T follicular helper cell (primary cell): ENCODE measurements at places on chromosomes 5 and 9.

DNA sequence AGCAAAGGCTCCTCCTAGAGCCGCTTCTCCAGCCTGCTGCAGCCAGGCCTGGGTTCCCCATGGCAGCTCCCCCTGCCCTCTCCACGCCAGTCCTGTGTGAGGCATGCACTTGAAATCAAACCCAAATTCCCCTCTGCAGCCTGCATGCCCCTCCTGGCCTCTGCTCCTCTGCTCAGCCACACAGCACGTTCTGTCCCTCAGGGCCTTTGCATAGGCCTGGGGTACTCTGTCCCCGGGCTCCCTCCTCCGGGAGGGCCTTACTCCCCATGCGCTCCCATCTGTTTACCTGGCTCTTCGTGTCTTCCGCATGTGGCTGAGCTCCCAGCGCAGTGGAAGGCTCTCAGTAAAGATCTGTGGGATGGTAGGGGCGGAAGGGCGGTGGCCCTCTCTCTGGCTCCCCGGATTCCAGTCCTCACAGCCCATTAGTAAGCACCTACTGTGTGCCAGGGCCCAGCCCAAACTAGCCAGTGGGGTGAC is 203.5 kb upstream of the IER5L start:
- no peak for DNase-seq

- DNase-seq: no peak
Observed at GRCh38 chr5:27144456-27144855, 106.1 kb upstream of the CDH9 start.

GRCh38 chr5:16799796-16800195 is 136.3 kb downstream of the MYO10 start:
- DNase-seq: no peak

DNA sequence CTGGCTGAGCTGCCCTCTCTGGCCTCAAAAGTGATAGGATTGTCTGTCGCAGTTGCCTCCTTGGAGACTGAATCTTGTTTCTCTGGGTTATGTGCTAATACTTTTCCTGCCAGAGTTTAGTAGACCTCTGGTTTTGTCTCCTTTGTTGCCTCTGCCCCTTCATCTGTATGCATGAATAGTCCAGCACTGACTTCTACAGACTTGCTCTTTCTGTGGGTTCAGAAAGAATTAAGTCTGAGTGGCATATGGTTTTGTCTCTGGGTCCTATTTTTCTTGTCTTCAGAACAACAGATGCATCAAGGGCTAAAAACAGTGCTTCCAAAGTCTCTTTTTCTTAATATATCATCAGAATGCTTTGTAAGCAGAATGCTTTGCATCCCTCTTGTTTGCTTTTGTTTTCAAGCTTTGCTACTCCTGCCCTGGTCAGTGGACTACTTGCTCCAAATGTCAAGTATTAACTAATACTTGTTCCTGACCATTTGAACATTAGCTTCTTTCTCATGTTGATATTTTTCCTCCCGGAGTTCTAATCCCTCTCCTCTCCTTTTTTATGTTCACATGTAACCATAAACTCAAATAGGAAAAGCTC is 131.7 kb downstream of the UNC13B start:
- no peak for DNase-seq

- no peak for DNase-seq
Observed at GRCh38 chr5:104859437-104859836, 1296.8 kb upstream of the NUDT12 start.

- DNase-seq: peak; percentile 7
Observed at GRCh38 chr9:113807173-113808061, 68.7 kb upstream of the ZNF618 start.

DNA sequence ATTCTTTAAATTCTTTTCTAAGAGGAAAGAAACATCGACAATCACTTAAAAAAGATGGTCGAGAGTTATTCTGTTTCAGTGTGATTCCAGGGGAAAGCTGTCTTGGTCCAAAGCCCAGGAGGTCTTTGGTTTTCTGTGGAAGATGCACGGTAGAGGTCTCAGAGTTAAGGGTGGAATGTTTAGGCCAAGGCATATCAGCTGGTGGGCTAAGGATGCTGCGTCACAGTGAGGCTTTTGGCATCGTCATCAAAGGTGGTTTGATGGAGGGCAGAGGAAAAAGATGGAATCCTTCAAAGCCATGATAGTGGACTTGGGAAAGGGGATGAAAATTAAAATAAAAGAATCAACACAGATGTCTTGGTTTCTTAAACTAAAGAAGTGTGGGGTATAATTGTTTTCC is 137.3 kb upstream of the ANKH start:
- DNase-seq: no peak

- no peak for DNase-seq
Observed at GRCh38 chr9:105468875-105469274, 21.0 kb downstream of the FSD1L start.

GRCh38 chr5:97874491-97874890 is 691.4 kb upstream of the RIOK2 start:
- DNase-seq: no peak

- no peak for DNase-seq
Observed at GRCh38 chr9:136588663-136589464, 43.0 kb upstream of the NOTCH1 start.

DNA sequence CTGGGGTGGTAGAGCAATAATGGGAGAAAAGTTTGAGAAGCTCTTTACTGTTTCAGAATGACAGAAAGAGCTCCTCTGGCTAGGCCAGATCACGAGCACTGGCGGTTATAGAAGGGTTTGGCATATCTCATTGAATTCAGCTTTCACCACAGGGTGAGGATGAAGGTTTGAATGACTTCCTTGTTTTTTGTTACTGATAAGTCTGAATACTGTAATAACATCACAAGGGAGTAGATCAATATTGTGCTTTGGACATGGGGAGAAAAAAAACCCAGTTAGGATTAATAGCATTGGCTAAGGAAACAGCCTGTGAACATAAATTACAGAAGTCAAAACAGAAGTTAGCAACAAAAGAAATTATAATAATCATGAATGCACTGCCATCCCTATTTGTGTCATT is 9.4 kb downstream of the PHAX start:
- DNase-seq: no peak

DNA sequence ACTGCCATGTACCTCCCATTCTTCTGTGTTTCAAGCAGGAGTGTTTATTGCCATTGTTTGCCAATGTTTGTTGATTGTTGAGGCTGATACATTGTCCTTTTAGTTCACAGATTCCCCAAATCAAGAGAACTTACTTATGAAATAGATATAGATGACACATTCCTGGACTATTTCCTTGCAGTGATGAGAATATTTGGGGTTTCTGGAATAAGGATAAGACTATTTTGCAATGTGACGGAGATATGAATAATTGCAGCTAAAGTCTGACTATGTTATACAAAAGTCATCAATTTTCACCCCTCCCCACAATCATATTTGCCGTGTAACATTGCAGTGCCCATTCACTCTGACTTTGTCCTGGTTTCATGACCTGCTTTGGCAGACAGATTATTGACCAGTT is 460.8 kb downstream of the CDH10 start:
- DNase-seq: no peak

- DNase-seq: no peak
Observed at GRCh38 chr5:72855821-72856220, 39.4 kb downstream of the TNPO1 start.

DNA sequence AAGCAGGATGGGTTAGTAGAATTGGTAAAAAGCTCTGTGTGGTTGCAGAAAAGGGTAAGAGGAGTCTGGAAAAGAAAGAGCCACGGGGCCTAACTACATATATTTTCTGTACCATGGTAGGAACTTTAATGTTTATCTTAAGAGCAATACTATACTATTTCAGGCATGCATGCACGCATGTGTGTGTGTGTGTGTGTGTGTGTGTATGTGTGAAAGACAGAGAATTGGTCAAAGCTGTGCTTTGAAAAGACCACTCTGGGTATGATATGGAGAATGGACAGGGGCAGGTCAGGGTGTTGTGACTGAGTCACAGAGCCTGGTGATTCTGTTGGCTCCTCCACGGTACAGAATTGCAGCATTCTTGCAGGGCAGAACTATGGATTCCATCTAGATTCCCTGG is 339.3 kb downstream of the SLIT3 start:
- no peak for DNase-seq

GRCh38 chr9:136481558-136481957 is 1.3 kb downstream of the SEC16A start:
- DNase-seq: no peak

DNA sequence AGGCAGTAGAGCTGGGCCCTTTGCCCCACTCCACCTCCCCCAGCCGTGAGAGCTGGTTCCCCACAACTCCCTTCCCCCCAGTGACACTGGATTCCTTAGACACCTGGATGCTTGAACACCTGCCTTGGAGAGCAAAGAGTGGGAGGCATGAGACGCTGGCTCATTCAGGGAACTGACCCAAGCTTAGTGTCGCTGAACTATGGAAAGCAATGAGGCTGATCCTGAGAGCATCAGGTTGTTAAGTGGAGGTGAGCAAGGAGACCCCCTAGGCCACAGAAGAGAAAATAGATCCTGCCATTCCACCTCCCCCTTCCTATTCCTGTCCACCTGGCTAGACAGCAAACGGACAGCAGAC is 2.0 kb downstream of the CCL19 start:
- no peak for DNase-seq

DNA sequence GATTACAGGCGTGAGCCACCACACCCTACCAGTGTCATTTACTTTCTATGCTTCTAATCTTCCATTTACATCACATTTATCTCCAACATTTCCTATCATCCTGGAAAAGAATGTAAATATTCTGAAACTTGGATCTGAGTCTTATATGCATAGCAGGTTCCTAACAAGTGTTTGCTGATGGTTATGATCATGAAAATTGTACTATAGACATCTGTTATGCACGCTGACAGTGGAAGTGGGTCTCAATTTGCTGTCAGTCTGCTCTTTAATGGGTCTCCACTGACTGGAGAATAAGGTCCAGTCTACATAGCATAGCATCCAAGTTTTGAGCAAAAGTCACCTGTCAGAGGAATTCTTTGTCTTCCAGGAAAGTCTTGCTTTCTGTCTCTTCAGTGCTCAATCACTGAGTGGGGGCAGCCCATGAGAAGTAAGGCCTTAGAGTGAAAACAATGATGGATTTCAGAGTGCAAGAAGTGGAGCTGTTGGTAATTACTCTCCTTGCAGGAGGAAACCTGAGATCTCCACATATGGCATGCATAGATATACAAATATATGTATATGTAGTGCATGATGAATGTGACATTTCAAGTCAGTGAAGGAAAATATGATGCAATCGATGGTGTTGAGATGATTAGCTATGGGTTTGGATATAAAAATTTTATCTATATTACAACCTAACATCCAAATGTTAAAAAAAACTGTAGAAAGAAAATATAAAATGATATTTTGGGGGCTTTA is 29.2 kb upstream of the MSANTD3 start:
- no peak for DNase-seq

GRCh38 chr9:121551985-121552753 is 52.5 kb upstream of the GGTA1 start:
- DNase-seq: no peak

DNA sequence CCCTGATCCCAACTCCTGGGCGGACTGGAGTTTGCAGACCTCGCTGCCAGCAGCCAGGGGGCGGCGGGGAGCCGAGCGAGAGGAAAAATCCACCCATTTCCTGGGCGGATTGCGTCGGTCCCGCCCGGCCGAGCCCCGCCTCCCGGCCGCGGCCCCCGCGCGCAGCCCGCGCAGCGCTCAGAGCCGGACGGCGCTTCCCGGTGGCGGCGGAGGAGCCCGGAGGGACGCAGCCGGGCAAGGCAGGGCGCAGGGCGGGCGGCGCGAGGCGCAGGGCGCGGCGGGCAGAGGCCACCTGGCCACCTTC is at the start of gene OLFM1:
TSS of gene OLFM1 (plus strand) at position 180 of the 304 bp plus-strand sequence. CDS start 322 bp downstream, outside the sequence.
- DNase-seq: no peak

DNA sequence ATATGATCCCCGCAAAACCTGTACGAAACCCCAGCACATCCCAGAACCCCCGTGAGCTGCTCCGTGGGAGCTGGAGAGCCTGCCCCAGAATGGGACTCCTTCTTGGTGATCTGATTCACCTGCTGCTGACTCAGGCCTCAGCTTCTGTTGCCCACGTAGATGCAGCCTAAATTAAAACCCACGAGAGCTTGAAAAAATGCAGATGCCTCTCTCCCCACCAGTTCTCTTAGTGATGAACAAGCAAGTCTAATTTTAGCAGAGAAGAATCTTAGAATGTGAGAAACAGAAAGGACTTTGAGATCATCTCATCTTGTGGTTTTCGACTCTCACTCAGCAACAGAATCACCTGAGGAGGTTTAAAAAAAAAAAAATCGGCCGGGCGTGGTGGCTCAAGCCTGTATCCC is 57.6 kb downstream of the TMOD1 start:
- DNase-seq: no peak
